Esophagus mucosa (tissue), 1 donor: ENCODE measurements at places on chromosomes 6 and 20. TPM values are rescaled to one million over a fixed set of nuclear protein-coding genes. Genes with fewer than 3 reads are reported as not detected.

Gene OR2H2
- not detected for total RNA-seq

Gene OPRL1
- total RNA-seq = 0.12 TPM

Gene CLPSL2
- not detected for total RNA-seq

Gene TBXT
- not detected for total RNA-seq

Gene TMC2
- total RNA-seq = not detected

Gene NRSN2
- total RNA-seq = 7.1 TPM

Gene MAP7
- 29.9 TPM for total RNA-seq

Gene OOEP
- total RNA-seq = 0.36 TPM
